ENCODE measurements at places on chromosomes 5 and 9. TPM values are rescaled to one million over a fixed set of nuclear protein-coding genes. Genes with fewer than 3 reads are reported as not detected.

The SPAAR gene
- total RNA-seq: not detected

The FBP2 gene
- not detected for total RNA-seq

GRCh38 chr5:35618781-35619180, 1.1 kb downstream of the SPEF2 start:
- no peak for DNase-seq
- H3K27me3 ChIP-seq: no peaks in the 10 kb centered on the region
- no peak overlapping the region for H3K27ac ChIP-seq
- H3K36me3 ChIP-seq: no peaks in the 10 kb centered on the region
- H3K4me1 ChIP-seq: peaks cover 13% of the 10 kb centered on the region

The COL23A1 gene
- total RNA-seq: not detected

The BAAT gene
- total RNA-seq: 0.71 TPM

The CPEB4 gene
- 7.7 TPM for total RNA-seq

The AGXT2 gene
- total RNA-seq: not detected

The PCDHGA3 gene
- total RNA-seq: not detected

The IRX2 gene
- not detected for total RNA-seq

DNA sequence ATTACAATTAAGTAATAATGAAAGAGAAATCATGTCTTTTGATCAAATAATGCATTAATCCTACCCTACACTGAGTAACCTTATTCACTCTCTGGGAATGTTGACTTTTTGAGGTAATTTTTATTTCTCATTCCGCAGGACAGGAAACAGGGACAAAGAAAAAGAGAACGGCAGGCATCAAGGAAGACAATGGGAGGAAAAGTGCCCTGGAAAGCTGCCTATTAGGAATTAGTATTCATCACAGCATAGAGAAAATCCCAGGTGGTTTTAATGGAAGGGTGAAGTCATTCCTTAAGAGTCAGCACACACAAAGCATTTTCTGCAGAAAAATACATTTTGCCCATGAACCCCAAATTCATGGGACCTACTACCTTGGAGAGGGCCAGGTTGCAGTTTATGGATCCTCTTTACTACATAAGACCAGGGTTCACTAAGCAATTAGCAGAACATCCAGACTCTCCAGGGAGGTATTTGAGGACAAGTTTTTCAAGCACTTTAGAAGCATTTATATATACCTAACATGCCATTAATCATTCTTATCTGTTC, 9.4 kb downstream of the FSTL4 start:
- no peak overlapping the region for H3K4me3 ChIP-seq
- no peaks in the 10 kb centered on the region for H3K36me3 ChIP-seq
- no peaks in the 10 kb centered on the region for H3K4me1 ChIP-seq
- H3K27me3 ChIP-seq: peaks cover 9% of the 10 kb centered on the region
- H3K27ac ChIP-seq: no peak overlapping the region

- no peaks in the 10 kb centered on the region for H3K4me1 ChIP-seq
- no peak for DNase-seq
- no peaks in the 10 kb centered on the region for H3K36me3 ChIP-seq
- H3K4me3 ChIP-seq: no peak overlapping the region
- H3K27ac ChIP-seq: no peak overlapping the region
These were observed 139.8 kb upstream of the SMARCA2 start for GRCh38 chr9:1875251-1875851.
